ENCODE measurements at places on chromosomes 11 and 22.

GRCh38 chr11:62791501-62792201, at the start of gene TMEM223:
Gene TMEM223 (minus strand): TSS chr11:62792006. CDS start chr11:62791994, 12 bp downstream.
- DNase-seq: no peak

DNA sequence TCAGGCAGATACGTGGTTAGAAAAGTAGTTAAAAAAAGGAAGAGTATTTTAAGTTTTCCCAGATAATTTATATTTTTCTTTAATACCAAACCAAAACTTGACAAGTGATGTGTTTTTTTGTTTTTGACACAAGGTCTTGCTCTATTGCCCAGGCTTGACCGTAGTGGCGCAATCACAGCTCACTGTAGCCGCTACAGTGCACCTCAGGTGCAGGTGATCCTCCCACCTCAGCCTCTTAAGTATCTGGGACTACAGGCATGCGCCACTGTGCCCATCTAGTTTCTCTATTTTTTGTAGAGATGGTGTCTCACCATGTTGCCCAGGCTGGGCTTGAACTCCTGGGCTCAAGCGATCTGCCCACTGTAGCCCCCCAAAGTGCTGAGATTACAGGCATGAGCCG, 92.5 kb downstream of the MTMR3 start:
- DNase-seq: no peak

DNA sequence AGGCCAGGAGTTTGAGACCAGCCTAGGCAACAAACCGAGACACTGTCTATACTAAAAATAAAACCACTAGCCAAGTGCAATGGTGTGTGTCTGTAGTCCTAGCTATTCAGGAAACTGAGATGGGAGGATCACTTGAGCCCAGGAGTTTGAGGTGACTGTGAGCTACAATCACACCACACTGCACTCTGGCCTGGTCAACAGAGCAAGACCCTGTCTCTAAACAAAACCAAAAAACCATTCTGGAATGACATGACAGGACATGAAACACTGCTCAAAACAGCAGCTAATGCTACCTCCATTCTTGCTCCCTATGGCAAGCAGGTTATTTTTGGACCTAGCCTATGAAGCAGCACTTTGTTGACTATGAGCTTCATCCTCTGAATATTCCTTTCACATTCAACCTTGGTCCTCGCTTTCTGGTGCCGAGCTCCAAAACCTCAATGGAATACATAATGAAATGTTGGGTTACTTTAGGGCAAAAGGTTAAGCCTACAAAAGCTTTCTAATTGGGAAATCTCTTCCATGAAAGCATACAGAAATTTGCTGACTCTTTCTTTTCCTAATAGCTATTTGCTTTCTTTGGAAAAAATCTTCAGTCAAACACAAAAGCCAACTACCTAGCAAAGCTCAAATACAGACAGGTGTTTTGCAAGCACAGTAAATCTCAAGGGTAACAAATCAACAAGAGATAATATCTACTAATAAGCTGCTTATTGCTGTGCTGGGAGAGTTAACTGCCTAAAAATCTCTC, 21.1 kb downstream of the SIK3 start:
- DNase-seq: no peak

GRCh38 chr11:106447631-106448191, 370.2 kb downstream of the AASDHPPT start:
- DNase-seq: no peak

DNA sequence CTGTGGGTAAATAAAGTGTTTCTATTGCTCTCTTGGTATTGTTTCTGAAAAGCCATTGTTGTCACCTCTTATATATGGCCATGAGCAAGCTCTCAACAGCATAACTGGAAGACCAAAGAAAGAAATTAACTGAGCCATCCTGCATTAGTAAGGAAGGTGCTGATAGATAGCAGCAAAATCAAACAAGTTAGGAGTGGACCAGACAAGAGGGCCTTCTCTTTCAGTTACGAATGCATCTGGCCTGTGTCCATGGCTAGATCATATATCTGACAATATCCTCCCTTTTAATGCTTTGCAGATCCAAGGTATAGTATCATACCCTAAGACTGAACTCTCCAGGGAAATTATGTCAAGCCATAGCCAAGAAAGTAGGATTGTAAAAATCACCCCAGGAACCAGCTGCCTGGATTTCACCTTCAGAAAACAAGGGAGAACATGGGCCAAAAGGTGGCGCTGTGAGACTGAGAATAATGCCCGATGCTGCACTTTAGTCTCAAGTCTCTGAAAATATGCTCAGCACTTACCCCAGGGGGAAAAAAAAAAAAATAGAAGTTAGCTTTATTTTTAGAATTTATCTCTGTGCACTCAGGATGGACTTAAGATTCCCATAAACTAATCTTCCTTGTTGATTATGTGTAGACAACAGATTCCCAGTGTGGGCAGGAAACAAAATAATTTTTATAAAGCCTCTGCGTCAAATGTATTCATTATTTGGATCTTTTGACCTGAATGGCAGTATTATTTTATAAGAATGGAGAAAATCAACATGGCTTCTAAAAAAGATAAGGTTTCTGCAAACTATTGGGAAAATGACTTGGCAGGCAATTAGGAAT, 415.1 kb downstream of the ETS1 start:
- peak; percentile 16 for DNase-seq

GRCh38 chr11:60835534-60835846, 6.4 kb upstream of the CCDC86 start:
- no peak for DNase-seq

DNA sequence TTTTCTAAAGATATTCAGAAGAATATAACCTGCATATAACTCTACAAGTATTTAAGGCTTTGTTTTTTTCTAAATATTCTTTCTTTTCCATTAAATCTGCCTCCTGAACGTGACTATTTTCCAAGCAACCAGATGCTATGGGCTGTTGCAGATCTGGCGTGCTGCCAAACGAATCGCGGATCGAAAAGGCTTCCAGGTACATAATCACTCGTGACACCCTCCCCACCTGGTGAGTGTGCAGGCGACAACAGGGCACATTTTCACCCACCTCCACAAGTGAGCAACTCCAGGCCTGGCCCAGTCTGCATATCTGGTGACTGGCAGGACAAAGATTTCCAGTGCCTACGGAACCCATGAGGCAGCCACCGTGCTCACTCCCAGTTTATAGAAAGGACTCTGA, 660.1 kb downstream of the OPCML start:
- DNase-seq: no peak

- DNase-seq: no peak
Measured at GRCh38 chr11:96282625-96283220, 60.3 kb downstream of the MAML2 start.

DNA sequence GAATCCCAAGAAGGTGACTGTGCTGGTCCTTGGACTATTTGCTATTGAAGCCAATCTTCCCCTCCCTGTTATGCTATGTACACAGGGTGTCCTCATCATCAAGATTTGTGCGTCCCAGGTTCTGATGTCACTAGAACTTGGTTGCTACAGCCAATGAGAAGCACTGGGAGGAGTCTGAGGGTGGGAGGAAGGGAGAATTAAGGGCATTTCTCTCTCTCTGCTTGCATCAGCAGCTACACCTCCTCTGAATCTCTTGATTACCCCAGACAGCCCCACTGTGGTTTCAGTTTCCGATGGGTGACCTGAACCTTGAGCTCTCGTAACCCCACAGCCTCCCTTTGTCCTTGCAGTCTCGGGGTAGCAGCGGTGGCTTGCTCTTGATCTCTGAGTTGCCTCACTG, 212.4 kb upstream of the SESN3 start:
- DNase-seq: no peak

DNA sequence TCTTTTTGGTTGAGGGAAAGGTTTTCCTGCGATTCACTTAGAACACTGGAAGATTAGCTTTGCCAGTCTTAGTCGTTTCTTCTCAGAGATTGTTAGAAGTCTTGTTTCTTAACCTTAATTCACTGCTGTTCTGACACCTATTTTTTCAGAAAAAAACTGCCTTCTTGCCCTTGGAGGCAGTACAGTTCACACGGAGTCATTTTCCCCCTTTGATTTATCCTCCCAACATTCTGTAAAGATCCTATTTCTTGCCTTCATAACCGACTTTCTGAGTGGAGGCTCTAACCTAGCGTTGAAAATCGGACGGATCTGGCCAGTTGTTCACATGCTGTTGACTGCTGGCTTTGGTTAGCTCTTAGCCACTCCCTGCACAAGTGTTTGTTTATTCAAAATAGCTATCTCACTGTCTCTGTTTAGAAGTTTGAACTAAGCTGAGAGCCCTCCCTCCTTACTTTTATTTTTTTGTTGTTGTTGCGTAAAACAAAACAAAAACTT, 737 bp downstream of the BCL2L13 start:
- no peak for DNase-seq

DNA sequence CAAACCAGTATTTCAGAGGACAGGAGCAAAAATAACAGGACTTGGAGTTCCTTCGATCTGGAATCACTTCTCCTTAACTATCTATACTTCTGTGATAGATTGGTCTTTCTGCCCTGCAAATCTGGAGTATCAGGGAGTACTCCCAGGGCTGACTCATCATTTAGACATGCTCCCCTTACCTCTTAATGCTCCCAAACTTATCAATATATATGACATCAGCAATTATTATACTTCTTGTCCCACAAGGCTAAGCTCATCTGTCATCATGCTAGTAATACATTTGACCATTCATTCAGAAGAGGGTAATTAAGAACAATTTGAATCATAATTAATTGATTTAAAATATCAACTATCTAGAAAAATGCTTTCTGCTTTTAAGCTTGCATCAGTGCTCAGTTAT, 163.8 kb downstream of the SWAP70 start:
- no peak for DNase-seq

- peak; percentile 29 for DNase-seq
Measured at GRCh38 chr11:46710821-46711269, 8.2 kb upstream of the F2 start.

DNA sequence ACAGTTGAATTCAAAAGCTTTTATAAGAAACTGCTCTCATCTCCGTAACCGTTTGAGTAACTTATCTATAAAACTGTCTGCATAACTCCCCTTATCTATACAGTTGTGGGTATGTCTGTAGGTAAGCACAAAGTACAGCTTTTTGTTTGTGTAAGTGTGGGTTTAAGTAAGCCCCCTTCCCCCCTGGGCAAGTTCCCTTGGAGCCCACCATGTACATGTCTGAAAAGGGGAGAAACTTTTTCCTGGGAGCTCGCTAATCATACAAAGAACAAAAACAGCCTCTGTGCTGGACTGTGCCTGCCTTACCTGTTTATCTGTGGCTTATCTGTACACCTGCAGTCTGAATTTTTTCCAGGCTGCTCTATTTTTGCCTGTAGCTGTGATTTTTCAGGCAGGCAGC, 36.3 kb upstream of the TMEM45B start:
- no peak for DNase-seq

DNA sequence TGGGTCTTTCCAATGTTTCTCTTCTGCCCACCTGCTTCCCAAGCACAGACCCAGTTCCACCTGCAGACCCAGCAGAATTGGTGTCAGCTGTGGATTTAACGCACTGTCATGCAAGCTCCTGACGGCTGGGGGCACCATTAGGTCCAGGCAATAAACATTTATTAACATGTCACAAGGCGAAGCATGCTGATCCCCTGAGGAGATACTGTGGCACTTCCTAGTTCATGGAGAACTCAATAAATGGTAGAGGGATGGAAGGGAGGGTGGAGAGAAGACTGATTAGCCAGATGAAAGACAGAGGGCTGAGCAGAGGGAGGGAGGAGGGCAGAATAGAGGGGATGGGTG, 68.3 kb upstream of the TSPAN18 start:
- no peak for DNase-seq

GRCh38 chr11:68121067-68121899, at the start of gene CHKA:
Gene CHKA (minus strand): TSS chr11:68121388. CDS start chr11:68121177, 211 bp downstream.
- peak; percentile 74 for DNase-seq

DNA sequence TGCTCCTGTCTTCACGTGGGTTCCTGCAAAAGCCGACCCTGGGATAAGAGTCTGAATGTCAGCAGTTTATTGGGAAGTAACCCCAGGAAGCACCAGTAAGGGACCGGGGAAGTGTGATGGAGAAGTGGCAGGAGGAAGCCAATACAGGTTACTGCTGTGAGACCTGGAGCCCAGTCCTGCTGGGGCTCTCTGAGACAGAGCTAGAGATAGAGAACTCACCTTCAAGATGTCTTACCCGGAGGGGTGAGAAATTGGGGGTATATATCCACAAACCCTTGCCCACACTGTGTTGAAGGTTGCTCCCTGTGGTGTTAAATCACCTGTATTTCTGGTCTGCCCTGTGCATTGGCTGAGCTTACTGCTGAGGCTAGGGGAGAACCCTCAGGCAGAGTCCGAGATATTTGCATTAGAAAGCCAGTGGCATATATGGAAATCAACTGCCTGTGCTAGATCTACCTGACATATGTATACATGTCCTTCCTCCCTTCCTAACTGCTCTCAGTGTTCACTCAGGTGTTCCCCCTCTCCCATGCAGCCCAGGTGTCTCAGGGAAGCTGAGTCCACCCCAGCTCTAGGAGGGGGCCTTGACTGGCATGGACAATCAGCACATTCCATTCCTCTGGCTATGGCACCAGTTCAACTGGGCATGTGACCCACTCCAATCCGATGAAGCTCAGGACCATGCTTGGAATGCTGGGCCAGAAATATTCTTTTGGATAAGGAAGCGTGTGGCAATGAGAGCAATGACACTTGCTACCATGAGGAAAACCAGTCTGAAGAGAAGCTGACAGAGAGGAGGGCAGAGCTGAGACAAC, 6.8 kb upstream of the MICAL2 start:
- no peak for DNase-seq

DNA sequence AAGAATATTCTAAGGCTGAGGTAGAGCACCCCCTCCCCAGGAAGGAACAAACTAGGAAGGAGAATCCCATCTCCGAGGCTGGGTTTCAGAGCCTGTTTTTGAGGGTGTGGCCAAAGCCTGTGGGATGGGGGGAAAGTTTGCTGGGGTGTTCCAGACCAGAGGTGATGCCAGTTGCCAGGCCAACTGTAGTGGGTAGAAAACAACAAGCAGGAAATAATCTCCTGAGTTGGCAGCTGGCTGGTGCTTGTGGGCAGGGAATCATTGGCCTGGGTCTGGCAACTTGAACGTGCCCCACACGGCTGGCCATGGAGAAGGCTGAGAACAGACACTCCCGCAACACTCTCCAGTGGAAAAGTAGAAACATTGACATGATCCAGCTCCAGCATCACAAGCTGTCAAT, 385.6 kb downstream of the ETS1 start:
- no peak for DNase-seq

GRCh38 chr22:36104435-36104834, 56.1 kb downstream of the APOL3 start:
- no peak for DNase-seq

DNA sequence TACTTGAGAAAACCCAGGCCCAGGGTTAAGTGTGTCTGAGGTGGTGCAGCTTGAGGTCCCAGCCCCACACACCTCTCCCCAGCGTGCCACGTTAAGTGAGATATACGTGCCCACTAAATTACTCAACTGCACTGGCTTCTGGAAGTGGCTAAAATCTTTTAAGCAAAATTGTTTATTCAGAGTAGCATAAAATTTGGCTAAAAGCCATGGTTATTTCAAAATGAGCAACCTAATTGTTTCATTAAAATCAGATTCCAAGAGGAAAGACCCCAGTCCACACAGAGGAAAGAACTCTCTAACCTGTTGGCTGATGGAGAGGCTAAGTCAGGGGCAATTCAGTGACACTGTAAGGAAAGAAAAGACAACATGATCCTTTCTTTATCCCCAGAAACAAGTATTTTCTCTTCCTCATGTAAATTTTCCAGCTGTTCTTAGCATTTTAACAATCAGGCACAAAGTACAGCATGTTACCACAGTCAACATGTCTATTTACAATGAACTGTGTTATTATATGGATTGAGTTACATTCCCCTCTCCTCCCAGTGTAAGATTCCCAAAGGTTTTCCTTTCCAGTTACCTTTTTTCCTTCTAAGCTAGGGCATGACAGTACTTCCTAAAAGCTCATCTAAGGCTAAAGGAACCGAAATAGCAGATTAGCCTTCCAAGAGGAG, 26.6 kb downstream of the NUP50 start:
- DNase-seq: no peak
